Skeletal muscle cell (primary cell): ENCODE measurements at places on chromosomes 1 and 21.
A peak's percentile ranks its signal among the peaks of the same experiment; 100 is the strongest.

- DNase-seq, result peak; percentile 48
Observed at GRCh38 chr1:53442299-53442698, 16.9 kb upstream of the DMRTB1 start.

DNA sequence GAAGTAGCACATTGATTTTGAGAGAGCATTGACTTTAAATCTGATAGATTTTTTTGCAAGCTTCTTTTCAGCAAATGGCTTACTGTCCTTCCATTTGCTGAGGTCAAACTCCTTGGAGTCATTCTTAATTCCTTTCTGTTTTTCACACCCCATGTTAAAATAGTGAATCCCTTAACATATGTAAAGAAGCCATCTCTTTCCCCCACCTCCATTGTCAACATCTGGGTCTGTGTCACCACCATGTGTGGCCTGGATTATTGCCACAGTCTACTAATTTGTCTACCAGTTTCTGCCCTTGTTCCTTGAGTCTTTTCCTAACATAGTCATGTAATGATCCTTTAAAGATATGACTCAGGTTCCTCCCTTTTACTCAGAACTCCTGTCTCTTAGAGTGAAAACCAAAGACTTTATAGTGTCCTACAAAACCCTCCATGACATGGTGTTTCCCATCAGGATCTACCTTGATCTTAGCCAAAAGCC lies 104.7 kb downstream of the ST6GALNAC3 start:
- no peak for DNase-seq

DNA sequence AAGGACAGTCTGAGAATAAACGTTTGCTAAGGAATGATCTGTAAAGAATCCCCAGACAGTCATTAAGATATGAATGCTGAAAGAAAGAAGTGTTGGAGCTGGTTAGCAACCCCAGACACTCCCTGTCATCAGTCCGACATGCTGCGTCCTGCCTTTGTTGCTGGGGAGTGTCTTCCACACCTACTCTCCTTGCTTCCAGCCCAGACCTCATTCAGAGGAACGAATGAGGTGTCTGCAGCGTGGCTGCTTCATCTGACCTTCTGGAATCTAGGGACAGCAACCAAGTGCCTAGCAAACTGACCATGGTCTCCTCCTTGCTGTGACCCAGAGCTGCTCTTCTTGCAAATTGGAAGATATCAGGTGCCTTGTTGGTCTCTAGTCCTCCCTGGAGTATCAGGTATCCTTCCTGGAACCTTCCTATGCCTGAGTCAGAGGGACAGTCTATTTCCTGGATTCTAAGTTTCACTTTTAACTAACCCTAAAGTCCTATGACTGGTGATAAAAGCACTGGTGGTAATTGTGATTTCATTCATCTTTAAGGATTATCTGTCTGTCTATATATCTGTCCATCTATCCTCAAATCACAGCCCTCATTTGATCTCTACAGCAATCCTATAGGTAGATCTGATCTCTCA lies 45.3 kb downstream of the NFASC start:
- DNase-seq, result no peak

DNA sequence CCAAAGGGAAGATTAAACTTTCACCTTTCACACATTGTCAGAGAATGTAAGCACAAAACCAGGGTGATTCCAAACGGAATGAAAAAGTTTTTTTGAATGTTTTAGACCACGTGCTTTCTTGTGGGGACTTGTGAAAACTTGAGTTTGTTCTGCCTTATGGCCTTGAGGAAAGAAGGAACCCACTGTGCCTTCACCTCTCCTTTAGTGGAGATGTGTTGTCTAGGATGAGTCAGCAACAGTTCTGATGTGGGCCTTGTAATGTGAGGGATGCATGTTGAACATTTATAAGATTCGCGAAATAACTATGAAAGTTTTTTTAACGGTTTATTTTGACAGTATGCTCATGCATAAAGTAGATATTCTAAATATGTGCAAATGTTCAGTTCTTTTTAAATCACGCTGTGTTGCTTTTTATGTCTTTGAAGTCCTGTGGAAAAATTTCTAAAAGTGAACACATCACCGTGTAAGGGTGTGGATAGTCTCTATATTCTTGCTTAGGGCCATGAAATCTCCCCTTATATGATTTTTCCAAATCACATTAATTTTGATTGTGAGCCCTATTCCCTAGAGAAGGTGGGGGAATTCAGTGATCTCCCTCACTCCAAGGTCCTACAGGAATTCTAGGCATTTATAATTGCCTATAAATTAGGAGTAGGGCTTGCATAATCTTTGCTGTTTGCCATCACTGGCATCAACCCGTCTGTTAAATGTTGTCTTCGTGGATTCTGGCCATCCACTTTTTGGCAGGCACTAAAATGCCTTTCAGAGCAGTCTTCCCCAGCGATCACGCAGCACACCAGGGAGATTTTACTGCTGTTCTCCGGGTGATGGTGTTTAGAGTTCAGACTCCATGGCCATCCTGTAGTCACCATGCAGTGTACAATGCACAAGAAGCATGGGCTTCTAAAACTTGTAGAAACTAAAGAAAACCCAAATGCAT lies 47.4 kb downstream of the PLA2G4A start:
- no peak for DNase-seq

DNA sequence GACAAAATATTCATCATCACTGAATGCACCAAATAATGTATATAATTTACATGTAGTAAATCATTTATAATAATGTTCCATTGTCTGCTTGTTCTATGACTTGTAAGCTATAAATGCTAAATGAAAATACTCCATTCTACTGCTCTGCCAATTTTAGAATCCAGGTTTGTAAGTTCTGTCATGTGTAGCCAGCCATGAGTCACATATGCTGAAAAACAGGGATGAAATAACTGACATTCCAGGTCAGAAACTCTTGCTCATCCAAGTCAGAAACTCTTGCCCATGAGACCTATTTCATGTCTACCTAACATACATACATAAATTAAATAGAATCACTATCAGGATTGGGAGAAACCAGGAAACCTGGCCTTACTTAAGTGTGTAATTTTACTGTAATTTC lies 95.6 kb downstream of the ASH1L start:
- DNase-seq, result peak; percentile 60

DNA sequence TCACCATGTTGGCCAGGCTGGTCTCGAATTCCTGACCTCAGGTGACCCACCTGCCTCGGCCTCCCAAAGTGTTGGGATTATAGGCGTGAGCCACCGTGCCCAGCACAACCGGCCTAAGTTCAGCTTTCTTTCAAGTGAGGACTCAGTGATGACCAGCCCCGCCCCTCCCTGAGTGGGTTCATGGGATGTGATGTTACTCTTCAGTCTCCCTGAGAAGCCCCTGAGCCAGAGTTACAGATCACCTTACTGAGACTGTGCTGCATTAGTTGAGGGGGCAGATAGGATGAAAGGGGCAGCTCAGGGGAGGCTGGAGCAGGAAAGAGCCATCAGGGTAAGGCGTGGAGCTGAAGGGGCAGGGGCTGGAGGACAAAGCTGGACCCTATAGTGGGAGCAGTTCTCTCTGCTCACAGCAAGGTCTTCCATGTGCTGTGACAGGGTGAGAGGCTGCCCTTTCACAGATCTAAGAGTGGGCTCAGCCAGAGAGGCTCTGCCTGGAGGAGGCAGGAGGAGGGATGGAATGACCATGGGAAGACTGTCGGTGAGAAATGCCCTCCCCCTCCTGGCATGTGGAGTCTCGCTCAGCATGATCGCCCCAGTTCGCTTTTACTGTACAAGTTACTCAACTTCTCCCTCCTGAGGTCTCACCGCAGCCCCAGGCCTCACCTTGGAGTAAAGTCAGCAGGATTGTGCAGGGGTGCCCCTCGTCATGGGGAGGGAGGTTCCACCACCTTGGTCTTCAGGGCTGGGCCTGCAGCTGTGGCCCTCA lies 13.4 kb downstream of the SH2D2A start:
- no peak for DNase-seq

GRCh38 chr1:28070725-28071593 lies 17.5 kb downstream of the EYA3 start:
- no peak for DNase-seq

GRCh38 chr1:23594927-23595353 lies 35.6 kb upstream of the ID3 start:
- DNase-seq, result no peak

DNA sequence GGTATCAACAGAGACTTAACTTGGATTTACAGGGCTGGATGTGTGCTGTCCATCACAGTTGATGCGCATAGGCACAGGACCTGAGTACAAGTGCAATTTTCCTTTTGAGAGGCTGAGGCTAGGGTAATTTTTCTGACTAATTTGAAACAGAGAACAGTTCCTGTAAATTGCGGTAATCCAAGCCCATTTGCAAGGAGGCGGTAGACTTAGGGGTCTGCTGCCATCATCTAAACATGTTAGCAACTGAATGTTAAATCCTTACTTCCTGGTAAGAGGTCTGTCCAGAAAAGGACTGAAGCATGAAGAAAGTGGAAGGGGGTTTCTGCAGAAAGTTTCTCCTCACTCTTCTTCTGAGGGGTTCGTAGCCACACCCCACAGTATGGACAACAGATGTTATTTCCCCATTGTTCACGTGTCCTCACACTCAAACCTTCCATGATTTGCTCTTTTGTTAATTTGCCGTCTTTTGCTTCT lies 23.7 kb upstream of the C1orf198 start:
- no peak for DNase-seq

DNA sequence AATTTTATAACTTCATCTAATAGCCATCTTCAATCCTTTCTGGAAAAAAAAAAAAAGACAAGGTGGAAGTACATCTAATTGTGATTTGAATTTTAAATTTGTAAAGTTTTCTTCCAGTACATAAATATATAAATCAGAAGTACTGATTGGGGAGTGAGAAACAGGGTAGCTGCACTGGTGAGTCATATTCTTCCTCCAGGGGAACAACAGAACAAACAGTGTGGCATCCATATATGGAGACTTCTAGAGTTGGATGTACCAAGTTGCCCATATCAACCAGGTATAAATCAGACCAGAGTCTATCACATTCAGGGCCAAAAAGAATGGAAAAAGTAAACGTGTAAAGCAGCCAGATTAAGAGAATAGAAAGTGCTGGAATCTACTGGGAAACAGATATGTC lies 66.0 kb upstream of the NRIP1 start:
- DNase-seq, result peak; percentile 9

GRCh38 chr1:53104289-53104913 lies 38.0 kb downstream of the SLC1A7 start:
- no peak for DNase-seq

DNA sequence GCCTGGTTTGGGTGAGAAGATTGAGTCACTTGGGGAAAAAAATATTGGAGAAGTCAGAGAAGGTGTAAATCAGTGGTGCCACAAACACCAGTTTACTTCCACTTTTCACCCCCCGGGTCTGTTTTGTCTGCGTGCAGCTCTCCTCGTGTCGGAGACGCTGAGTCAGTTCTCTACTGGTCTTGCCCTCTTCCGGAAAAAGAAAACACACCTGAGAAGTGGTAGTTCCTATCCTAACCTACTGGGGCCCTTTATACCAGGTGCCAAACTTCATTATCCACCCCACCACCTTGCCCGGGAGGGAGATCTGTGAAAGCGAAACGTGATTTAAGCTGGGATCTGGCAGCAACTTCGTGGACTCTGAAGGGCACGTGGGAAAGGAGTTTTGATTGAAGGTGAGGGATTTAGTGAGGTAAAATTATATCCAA lies 855 bp upstream of the IVNS1ABP start:
- no peak for DNase-seq

DNA sequence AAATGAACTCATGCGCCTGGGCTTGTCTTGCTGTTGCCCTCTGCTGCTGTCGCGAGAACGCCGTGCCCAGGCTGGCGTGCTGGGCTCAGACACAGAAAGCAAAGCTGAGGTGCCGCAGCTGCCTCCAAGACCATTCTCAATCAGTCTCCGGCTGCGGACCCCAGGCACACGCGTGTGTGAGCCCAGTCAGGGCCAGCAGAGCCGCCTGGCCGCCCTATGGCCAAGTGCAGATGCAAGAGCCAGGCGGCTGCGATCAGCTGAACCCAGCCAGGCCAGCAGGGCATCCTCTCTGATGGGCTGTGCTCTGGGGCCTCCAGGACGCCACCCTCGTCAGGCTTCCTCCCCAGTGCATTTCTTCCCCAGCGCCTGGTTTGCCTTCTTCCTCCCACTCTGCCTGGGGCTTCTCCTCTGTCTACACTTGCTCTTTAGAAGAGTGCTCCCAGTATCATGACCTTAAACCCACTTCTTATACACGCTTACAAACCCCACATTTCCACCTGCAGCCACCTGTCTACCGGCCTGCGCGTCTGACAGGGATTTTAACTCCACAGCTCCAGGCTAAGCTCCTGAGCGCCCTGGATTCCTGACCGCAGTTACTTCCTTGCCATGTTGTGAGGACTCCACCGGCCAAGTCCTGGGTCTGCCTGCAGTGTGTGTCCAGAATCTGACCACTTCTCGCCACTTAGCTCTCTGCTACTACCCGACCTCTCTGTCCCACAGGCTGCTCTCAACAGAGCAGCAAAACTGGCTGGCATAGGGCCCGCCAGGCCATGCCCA lies 21.7 kb upstream of the LRRC47 start:
- no peak for DNase-seq

- DNase-seq, result no peak
Observed at GRCh38 chr1:14924455-14925331, 228.9 kb upstream of the TMEM51 start.

- DNase-seq, result no peak
Observed at GRCh38 chr1:76351655-76352054, 277.1 kb downstream of the ST6GALNAC3 start.

DNA sequence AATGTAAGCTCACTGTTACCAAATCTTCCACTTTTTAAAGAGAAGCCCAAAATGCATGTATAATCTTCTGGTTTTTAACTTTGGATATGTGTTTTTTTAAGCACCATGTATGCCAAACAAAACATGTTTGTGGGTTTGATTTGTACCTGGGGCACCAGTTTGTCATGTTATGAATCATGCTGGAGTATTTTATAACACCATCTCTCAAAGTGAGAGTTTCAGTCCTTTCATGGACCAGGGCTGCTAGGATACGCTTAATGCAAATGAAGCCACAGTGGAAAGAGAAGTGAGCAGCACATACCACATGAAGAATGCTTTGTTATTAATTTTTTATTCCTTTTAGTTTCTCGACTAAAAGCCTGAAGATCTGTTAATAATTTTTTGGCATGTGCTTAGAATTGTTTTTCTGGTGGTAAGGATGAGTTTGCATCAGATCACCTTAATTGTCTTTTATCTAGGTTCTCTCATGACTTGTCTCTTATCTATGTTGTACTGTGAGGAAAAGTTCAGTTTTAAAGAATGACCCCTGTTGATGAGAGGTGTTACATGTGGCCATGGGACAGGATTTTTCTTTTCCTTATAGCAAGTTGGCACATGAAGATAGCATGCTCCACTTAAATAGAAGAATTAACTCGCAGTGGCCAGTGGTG lies 2.0 kb upstream of the RABGAP1L start:
- DNase-seq, result no peak

- DNase-seq, result no peak
Observed at GRCh38 chr1:165055581-165055980, 300.9 kb downstream of the LMX1A start.
